ENCODE measurements at places on chromosomes 4 and X. TPM values are rescaled to one million over a fixed set of nuclear protein-coding genes. Genes with fewer than 3 reads are reported as not detected.

GRCh38 chrX:150366951-150367545 is 3.9 kb downstream of the MAMLD1 start:
- DNase-seq = no peak

DNA sequence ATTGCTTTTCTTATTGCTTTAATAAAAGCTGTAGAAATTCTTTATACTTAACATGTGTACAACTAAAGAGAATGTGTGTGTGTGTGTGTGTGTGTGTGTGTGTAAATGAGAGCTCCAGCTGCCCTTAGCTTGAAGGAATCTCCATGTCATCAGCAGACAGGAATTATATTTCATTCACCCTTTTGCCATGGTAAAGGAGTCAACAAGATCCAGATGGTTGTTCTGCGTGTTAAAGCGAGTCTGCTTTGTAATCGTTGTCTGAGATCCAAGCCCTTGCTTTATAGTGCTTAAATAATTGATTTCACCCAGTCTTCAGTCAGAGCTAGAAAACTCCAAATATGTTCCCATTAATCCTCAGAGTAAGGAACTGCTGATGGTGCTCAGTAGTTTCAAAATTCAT is 285.5 kb downstream of the PDGFC start:
- no peak for DNase-seq

DNA sequence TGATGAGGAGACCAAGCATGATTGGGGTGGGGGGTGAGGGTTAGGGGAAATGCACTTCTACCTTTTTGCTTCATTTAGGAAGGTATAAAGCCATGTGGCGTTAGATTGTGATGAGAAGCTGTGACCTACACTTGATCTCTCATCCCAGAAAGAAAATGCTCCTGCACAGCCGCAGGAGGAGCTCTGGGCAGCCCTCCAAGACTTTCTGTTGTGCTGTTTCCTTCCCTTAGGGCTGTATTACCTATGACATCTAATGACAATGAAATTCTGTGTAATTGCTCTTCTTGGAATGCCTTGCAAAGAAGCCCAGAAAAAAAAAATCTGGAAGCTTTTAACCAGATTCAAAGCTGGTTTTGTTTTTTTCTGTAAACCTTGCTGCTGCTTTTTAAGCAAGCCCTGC is 13.4 kb downstream of the PRPS2 start:
- DNase-seq = no peak

DNA sequence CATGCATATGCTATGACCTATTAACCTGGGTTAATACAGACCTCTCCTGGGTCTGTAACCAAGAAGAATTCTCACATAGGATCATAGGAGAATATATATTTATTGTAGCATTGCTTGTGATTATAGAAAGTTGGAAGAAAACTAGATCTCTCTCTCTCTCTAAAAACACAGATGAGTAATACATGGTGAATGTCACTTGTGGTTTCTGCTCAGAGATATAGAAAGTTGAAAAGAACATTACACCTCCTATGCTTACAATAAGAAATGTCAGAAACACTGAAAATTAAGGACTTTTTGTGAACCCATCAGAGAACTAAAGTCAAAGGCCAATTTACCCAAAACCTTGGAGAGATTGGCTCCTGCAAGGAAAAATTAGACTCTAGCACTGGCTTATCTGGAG is 1389.5 kb downstream of the FAM133A start:
- DNase-seq = no peak

GRCh38 chrX:7146703-7147412 is 654 bp upstream of the STS start:
- no peak for DNase-seq

GRCh38 chr4:125115941-125116340 is 198.8 kb upstream of the FAT4 start:
- no peak for DNase-seq

The TACR3 gene
- not detected for polyA plus RNA-seq

The LIMCH1 gene
- 14.3 TPM for polyA plus RNA-seq

The TLL1 gene
- 0.25 TPM for polyA plus RNA-seq

Data from endothelial cell of umbilical vein (primary cell).